Amygdala (tissue), 56 donors: ENCODE measurements at places on chromosomes 1 and 21.
A peak's percentile ranks its signal among the peaks of the same experiment; 100 is the strongest.

DNA sequence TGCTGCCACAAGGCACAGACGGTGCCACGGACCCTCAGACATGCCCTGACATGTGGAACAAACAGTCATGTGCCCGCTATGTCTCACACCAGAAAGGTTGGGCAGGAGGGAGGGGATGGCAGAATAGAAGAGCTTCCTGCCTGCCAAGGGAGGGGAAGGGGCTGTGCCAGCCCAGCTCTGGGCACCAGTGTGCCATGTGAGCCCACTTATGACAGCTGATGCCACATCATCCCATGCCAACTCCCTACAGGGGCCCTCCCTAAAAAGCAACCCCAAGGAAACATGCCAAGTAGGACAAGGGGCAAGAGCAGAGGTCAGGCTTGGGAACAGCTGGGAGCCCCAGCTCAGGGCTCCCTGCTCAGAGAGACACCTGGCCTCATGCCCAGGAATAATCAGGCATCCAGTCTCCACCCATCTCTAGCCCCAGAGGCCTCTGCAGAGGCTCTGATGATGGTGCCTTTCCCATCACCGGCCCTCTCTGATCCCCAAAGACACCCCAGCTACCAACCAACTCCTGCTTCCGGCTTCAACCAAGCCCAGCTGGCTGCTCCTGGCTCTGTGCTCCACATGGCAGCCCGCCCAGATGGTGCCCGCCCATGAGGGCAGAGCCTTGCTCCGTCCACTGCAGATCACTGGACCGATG, 10.3 kb downstream of the ADGRB2 start:
- DNase-seq = peak; percentile 76

- no peak for DNase-seq
Observed at GRCh38 chr1:153932156-153933131, 9.7 kb upstream of the GATAD2B start.

- no peak for DNase-seq
Observed at GRCh38 chr1:146036241-146036964, 14.9 kb upstream of the HJV start.

- DNase-seq = no peak
Observed at GRCh38 chr1:7348580-7348979, 422.5 kb upstream of the VAMP3 start.

- DNase-seq = no peak
Observed at GRCh38 chr1:212528501-212528900, 80.1 kb upstream of the ATF3 start.

GRCh38 chr21:42468491-42469131, 27.4 kb downstream of the RSPH1 start:
- DNase-seq = no peak
